ENCODE measurements at places on chromosomes 16 and 17. TPM values are rescaled to one million over a fixed set of nuclear protein-coding genes. Genes with fewer than 3 reads are reported as not detected.
A peak's percentile ranks its signal among the peaks of the same experiment; 100 is the strongest.

The ALKBH5 gene
- 109 TPM for total RNA-seq

GRCh38 chr17:34314279-34314678, 5.0 kb upstream of the CCL8 start:
- H3K4me3 ChIP-seq = no peak overlapping the region
- DNase-seq = peak; percentile 73
- no peaks in the 10 kb centered on the region for H3K36me3 ChIP-seq
- no peaks in the 10 kb centered on the region for H3K27me3 ChIP-seq

The RFWD3 gene
- 8.0 TPM for total RNA-seq

The CCDC200 gene
- not detected for total RNA-seq

DNA sequence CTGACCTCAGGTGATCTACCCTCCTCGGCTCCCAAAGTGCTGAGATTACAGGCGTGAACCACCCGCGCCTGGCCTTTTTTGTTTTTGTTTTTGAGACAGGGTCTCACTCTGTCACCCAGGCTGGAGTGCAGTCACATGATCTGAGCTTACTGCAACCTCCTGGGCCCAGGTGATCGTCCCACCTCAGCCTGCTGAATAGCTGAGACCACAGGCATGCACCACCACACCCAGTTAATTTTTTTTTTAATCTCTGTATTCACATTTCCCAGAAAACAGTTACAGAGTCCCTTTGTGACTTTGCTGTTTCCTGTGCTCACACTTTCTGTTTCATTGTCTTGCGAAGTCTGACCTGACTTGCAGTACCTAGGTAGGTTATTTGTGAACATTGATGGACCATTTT, 2.7 kb downstream of the CLUAP1 start:
- peaks cover 13% of the 10 kb centered on the region for H3K4me1 ChIP-seq
- H3K36me3 ChIP-seq = peaks cover 9% of the 10 kb centered on the region
- H3K27ac ChIP-seq = no peak overlapping the region
- peak; percentile 37 for DNase-seq

The FZD2 gene
- 2.8 TPM for total RNA-seq

- no peaks in the 10 kb centered on the region for H3K27me3 ChIP-seq
- DNase-seq = no peak
- no peak overlapping the region for H3K4me3 ChIP-seq
- H3K27ac ChIP-seq = no peak overlapping the region
- H3K36me3 ChIP-seq = no peaks in the 10 kb centered on the region
Measured at GRCh38 chr17:78557598-78558039, 19.6 kb downstream of the DNAH17 start.

GRCh38 chr16:3348547-3349167, 7.0 kb upstream of the OR2C1 start:
- no peak for DNase-seq
- H3K4me3 ChIP-seq = no peak overlapping the region
- H3K4me1 ChIP-seq = no peaks in the 10 kb centered on the region
- no peaks in the 10 kb centered on the region for H3K27me3 ChIP-seq

The OMG gene
- total RNA-seq = 0.71 TPM

DNA sequence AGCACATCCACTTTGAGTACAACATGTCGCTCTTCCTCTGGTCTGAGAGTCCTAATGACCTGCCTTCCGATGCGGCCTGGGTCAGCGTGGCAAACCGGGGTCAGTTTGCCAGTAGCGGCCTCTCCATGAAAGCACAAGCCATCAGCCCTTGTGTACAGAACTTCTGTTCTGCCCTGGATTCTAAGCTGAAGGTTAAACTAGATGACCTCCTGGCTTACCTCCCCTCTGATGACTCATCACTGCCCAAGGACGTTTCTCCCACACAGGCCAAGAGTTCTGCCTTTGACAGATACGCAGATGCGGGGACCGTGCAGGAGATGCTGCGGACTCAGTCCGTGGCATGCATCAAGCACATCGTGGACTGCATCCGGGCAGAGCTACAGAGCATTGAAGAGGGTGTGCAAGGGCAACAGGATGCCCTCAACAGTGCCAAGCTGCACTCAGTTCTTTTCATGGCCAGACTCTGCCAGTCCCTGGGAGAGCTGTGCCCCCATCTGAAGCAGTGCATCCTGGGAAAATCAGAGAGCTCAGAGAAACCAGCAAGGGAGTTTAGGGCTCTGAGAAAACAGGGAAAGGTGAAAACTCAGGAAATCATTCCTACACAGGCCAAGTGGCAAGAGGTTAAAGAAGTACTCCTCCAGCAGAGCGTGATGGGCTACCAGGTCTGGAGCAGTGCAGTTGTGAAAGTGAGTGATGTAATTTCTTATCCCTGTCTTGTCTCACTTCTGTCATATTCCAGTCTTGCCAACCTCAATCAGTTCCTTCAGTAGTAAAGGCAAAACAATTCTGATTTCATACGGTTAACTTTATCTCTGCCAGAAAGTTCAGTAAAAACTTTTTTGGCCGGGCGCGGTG, 8.6 kb downstream of the COG1 start:
- no peak for DNase-seq
- no peak overlapping the region for H3K27ac ChIP-seq
- peaks cover 25% of the 10 kb centered on the region for H3K36me3 ChIP-seq

DNA sequence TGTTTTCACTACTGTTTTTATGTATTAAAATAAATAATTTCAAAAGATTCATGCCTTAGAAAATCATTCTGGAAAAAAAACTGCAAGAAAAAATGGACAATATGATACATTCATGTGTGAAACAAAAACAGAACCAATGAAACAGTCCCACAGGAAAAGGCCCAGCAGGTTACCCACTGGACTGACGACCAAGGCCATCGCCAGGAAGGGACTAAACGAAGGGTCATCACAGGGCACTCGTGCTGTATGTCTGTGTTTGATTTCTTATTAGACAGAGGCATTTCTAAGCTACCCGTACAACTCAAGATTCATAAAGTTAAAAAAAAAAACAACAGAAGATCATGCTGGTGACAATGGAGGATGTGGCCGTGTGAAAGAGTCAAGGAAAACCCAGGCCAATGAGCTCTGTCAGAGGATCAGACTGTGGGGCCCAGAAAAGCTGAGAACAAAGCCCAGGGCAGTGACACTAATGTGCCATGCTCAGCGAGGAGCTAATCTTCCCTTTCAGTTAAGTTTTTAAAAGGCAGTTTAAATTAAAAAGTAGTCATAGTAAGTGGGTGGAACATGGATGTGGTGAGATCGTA, 31.8 kb downstream of the NSMCE1 start:
- peak overlapping the region; percentile 50 for H3K27ac ChIP-seq
- peaks cover 40% of the 10 kb centered on the region for H3K4me1 ChIP-seq
- H3K36me3 ChIP-seq = peaks cover 10% of the 10 kb centered on the region
- H3K27me3 ChIP-seq = no peaks in the 10 kb centered on the region
- no peak overlapping the region for H3K4me3 ChIP-seq

GRCh38 chr17:72998343-72998742, 94.1 kb downstream of the SLC39A11 start:
- H3K4me1 ChIP-seq = no peaks in the 10 kb centered on the region
- no peaks in the 10 kb centered on the region for H3K27me3 ChIP-seq
- H3K27ac ChIP-seq = no peak overlapping the region
- H3K36me3 ChIP-seq = no peaks in the 10 kb centered on the region

- DNase-seq = no peak
- no peak overlapping the region for H3K4me3 ChIP-seq
- H3K36me3 ChIP-seq = no peaks in the 10 kb centered on the region
- peak overlapping the region; percentile 1 for H3K27ac ChIP-seq
- no peaks in the 10 kb centered on the region for H3K27me3 ChIP-seq
Measured at GRCh38 chr16:4016005-4016352, 100.3 kb downstream of the ADCY9 start.

GRCh38 chr17:72878975-72879660, 213.4 kb downstream of the SLC39A11 start:
- H3K27ac ChIP-seq = no peak overlapping the region
- no peaks in the 10 kb centered on the region for H3K4me1 ChIP-seq
- H3K27me3 ChIP-seq = no peaks in the 10 kb centered on the region

GRCh38 chr17:47692137-47692894, 1.6 kb upstream of the TBKBP1 start:
- no peaks in the 10 kb centered on the region for H3K27me3 ChIP-seq
- DNase-seq = no peak
- no peak overlapping the region for H3K27ac ChIP-seq
- H3K4me1 ChIP-seq = no peaks in the 10 kb centered on the region

- peak overlapping the region; percentile 75 for H3K27ac ChIP-seq
- peaks cover 25% of the 10 kb centered on the region for H3K4me1 ChIP-seq
- no peak overlapping the region for H3K4me3 ChIP-seq
- H3K36me3 ChIP-seq = peaks cover 13% of the 10 kb centered on the region
- no peaks in the 10 kb centered on the region for H3K27me3 ChIP-seq
- no peak for DNase-seq
Measured at GRCh38 chr16:11005611-11005975, 61.2 kb downstream of the CLEC16A start.

DNA sequence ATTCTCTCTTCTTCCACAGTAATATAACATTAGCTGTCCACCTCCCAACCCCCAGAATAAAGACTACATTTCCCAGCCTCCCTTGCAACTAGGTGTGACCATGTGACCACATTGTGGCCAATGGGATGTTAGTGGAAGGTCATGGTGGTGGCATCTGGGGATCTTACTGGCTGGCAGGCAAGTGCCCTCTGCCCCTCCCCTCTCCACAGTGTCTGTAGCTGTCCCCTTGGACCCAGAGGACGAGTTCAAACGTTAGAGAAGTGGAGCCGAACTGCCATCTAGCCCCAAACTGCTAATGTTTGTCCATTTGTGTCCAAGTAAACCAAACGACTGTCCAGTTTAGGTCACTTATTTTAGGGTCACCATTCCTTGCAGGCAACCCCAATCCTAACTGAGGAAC, 26.6 kb upstream of the KCNG4 start:
- no peaks in the 10 kb centered on the region for H3K27me3 ChIP-seq
- no peak for DNase-seq
- no peaks in the 10 kb centered on the region for H3K36me3 ChIP-seq
- no peaks in the 10 kb centered on the region for H3K4me1 ChIP-seq
- H3K4me3 ChIP-seq = no peak overlapping the region

DNA sequence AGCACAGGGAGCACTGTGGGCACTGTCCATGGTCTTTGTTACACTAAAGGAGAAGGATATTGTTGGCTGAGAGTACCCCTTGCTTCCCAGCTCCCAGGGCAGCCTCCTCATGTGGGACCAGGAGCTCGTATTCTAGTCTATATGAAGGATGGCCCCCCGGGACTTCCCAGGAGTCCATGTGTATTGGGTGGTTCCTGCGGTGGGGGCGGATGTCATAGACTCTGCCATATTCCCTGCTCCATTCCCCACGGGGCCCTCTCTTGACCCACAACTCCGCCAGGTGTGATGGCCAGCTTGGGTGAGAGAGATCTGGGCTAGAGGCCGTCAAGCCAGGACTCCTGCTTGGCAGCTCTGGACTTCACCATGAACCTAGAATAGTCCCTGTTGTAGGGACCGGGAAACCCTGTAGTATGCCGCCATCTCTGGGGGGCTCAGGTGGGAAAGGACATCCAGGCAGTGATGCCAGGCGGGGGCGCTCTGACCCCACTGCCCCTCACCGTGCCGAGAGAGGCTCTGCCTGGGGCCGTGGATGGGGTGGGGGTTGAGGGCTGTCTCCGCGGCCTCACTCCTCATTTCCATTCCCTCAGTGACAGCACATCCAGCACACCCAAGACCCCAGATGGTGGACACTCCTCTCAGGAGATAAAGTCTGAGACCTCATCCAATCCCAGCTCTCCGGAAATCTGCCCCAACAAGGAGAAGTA, 37.8 kb downstream of the OR1D5 start:
- no peaks in the 10 kb centered on the region for H3K36me3 ChIP-seq
- DNase-seq = no peak
- H3K4me3 ChIP-seq = no peak overlapping the region
- H3K27ac ChIP-seq = no peak overlapping the region
- no peaks in the 10 kb centered on the region for H3K4me1 ChIP-seq

- H3K27me3 ChIP-seq = no peaks in the 10 kb centered on the region
- peak; percentile 83 for DNase-seq
- H3K4me3 ChIP-seq = no peak overlapping the region
Measured at GRCh38 chr17:2122641-2123302, 67.9 kb downstream of the HIC1 start.

GRCh38 chr17:81210868-81211267, 11.9 kb downstream of the CEP131 start:
- H3K27me3 ChIP-seq = no peaks in the 10 kb centered on the region
- peaks cover 5% of the 10 kb centered on the region for H3K36me3 ChIP-seq
- no peak for DNase-seq
- H3K4me1 ChIP-seq = no peaks in the 10 kb centered on the region
- H3K4me3 ChIP-seq = no peak overlapping the region
- H3K27ac ChIP-seq = no peak overlapping the region

GRCh38 chr16:27769561-27770255, 219.8 kb downstream of the KATNIP start:
- H3K27ac ChIP-seq = no peak overlapping the region
- no peak for DNase-seq
- no peaks in the 10 kb centered on the region for H3K4me1 ChIP-seq
- H3K4me3 ChIP-seq = no peak overlapping the region

DNA sequence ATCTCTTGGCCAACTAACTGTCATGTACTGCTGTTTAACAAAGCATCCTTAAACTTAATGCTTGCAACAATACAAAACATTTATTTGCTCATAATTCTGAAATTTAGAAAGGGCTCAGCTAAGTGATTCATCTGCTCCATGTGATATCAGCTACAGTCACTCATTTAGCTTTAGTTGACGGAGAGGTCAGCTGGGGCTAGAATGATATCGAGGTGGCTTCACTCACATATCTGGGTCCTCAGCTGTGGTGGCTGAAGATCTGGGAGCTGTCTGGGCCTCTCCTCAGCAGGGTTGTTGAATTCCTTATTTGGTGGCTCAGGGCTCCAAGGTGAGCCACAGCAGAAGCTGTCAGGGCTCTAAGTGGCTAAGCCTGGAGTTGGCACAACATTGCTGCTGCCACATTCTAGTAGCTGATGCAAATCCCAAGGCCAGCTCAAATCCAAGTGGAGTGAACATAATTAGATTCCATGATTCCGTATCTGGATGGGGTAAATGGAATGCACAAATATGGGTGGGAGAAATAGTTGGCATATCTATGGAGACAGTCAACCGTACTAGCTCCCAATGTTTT, 62.8 kb downstream of the HS3ST3A1 start:
- no peaks in the 10 kb centered on the region for H3K4me1 ChIP-seq
- no peaks in the 10 kb centered on the region for H3K36me3 ChIP-seq
- H3K27ac ChIP-seq = no peak overlapping the region
- no peak for DNase-seq
- H3K4me3 ChIP-seq = no peak overlapping the region

DNA sequence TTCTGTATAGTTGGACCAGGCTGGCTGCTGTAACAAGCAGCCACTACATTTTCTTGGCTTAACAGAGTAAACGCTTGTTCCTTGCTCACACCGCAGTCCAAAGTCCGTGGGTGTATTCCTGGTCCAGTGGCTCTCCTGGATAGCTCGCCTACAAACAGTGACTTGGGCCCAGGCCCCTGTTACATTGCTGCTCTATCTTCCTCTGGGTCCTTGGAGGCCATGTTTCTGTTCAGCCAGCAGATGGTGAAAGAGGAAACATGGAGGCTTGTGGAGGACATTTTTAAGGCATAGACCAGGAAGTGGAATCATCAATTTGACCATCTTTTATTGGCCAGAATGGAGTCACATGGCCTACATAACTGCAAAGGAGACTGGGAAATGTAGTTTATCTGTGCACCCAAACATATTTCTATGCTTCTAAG, 55.1 kb downstream of the ATP2C2 start:
- no peak for DNase-seq
- no peak overlapping the region for H3K4me3 ChIP-seq
- no peaks in the 10 kb centered on the region for H3K27me3 ChIP-seq
- H3K4me1 ChIP-seq = no peaks in the 10 kb centered on the region
- no peak overlapping the region for H3K27ac ChIP-seq
- H3K36me3 ChIP-seq = no peaks in the 10 kb centered on the region

- peak within 1 kb of the TSS; percentile 89 for H3K27ac ChIP-seq
- peak within 1 kb of the TSS; percentile 70 for H3K4me3 ChIP-seq
Measured at GRCh38 chr17:43006639-43007551, at the start of gene IFI35. TSS of gene IFI35 (plus strand) at chr17:43006784. CDS start at chr17:43006948, 164 bp downstream.

- H3K4me1 ChIP-seq = peaks cover 16% of the 10 kb centered on the region
- H3K27me3 ChIP-seq = no peaks in the 10 kb centered on the region
- peaks cover 15% of the 10 kb centered on the region for H3K36me3 ChIP-seq
Measured at GRCh38 chr16:85092851-85093250, 19.4 kb downstream of the CIBAR2 start.

The ERBB2 gene
- 16.9 TPM for total RNA-seq

All from sigmoid colon (tissue), 7 donors.